ENCODE measurements at places on chromosomes 1 and 21.

DNA sequence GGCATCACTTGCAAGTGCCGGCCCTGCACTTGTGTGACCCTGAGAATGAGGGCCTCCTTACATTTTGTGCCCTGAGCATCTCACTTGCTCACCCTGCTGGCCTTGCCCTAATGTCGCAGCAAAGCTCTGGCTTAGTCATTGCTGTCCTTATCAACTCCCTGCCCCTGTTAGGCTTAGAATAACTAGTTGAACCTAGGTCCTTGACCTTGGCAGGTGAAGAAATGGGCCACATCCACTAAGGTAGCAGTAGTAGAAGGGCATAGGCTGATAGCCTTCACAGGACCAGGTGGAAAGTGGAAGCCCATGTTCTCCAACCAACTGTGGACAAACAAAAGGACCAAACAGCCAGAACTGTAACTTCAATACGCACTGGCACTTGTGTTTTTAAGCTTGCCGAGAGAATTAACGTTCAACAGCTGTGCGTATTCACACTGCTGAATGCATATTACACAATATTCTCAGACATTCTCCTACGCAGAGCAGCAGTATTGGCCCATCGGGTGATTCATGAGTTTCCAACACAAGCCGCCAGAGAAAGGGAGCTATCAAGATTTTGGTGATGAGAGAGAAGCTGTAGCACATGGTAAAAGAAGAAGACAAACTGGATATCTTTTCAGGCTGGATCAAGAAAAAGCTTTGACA, 27.7 kb upstream of the PTGFRN start:
- peak; percentile 23 for DNase-seq

DNA sequence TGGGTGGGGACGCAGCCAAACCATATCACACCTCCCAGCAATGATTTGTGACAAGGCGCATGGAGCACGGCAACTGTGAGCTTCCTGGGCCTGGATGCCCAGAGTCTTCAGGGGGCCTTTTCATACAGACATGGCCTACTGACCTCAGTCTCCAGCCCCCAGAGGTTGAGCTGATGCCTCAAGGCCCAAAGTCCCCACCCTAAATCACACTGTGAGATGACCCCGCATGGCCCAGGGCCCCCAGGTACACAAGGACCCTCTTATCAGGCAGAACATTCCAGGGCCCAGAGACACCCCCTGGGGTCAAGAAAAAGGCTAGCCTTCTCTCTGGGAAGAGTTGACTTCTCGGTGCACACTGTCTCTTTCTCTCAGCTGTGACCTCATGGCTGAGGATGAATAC, 179.7 kb upstream of the C1orf174 start:
- DNase-seq, result no peak

- DNase-seq, result no peak
Observed at GRCh38 chr1:98028800-98029199, 108.0 kb upstream of the DPYD start.

- DNase-seq, result no peak
Observed at GRCh38 chr1:34597877-34598514, 156.9 kb upstream of the GJB5 start.

DNA sequence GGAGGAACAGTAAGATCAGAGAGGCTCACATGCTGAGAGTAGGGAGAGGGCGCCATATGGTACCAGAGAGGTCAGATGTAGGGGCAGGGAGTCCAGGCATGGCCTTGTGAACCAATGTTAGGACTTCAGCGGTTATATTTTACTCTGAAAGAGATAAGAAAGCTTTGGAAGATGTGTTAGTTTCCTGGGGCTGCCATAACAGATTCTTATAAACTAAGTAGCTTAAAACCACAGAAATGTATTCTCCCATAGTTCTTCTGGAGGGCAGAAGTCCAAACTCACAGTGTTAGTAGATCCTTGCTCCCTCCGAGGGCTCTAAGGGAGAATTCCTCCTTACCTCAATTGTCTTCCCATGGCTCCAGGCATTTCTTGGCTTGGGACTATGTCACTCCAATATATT, 502.5 kb upstream of the ADGRL2 start:
- DNase-seq, result no peak
